ENCODE measurements at places on chromosomes 1 and 21.

DNA sequence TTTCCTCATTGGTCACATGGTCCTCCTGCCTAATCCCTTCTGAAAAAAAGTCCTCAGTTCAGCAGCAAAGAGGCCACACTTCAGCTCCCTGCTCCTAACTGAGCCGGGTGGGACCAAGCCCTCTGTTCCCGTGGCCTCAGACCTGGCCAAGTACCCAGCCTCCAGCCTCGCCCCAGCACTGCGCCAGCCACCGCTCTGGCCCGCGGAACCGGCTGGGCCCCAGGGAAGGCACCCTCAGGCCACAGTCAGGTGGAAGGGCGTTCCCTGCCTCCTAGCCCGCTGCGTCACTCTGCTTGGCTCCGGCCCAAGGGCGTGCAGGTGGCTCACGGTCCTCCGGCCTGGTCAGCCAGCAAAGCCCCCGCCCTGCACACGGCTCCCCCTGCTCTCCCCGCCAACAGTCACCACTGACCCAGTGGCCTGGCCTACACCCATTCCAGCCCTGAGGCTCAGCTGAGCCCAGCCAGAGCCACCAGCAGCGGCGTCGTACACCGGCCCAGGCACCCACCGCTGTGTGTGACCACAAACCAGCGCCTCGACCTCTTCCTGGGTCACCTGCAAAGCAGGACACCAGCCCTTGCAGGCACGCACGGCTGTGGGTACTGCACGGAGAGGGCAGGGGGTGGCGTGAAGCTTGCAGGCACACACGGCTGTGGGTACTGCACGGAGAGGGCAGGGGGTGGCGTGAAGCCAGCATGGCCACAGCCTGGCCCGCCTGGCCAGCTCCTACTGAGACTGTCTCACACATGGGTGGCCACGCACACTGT, 19.4 kb downstream of the NADK start:
- peak; percentile 38 for DNase-seq

GRCh38 chr21:39077876-39078275, 105.4 kb downstream of the PSMG1 start:
- DNase-seq, result no peak

- peak; percentile 97 for DNase-seq
Observed at GRCh38 chr1:31663622-31664452, 19.2 kb upstream of the PEF1 start.

GRCh38 chr1:55618199-55618598, 403.0 kb upstream of the USP24 start:
- DNase-seq, result no peak

DNA sequence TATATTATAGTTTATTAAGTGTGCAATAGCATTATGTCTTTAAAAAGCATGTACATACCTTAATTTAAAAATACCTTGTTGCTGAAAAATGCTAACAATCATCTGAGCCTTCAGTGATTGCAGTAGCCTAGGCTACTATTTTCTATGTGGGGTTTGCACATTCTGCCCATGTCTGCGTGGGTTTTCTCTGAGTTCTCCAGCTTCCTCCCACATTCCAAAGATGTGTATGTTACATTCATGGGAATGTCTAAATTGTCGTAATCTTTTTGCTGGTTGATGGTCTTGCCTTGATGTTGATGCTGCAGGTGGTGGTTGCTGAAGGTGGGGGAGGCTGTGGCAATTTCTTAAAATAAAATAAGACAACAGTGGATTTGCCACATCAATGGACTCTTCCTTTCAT, 12.5 kb downstream of the AADACL3 start:
- no peak for DNase-seq

GRCh38 chr1:70358921-70359564, 4.5 kb upstream of the ANKRD13C start:
- no peak for DNase-seq

GRCh38 chr1:40755067-40755466, 28.5 kb upstream of the KCNQ4 start:
- DNase-seq, result no peak

- DNase-seq, result peak; percentile 95
Observed at GRCh38 chr1:90850898-90851710, 134.0 kb upstream of the BARHL2 start.

- no peak for DNase-seq
Observed at GRCh38 chr1:206568779-206569352, 43.4 kb downstream of the EIF2D start.

- no peak for DNase-seq
Observed at GRCh38 chr1:95685081-95685480, 451.1 kb downstream of the RWDD3 start.
